T-helper 2 cell treated with Interferon-gamma antibody and Interleukin-4, amounts not matched to agents 100 ng/mL and 5 ng/mL, for 36 hours (primary cell): ENCODE measurements at places on chromosomes 12 and 14. TPM values are rescaled to one million over a fixed set of nuclear protein-coding genes. Genes with fewer than 3 reads are reported as not detected.

The OR6C76 gene
- total RNA-seq, result not detected in 2 replicates

The IL23A gene
- total RNA-seq, result 8.6 and 10.1 TPM in 2 replicates

The SDSL gene
- total RNA-seq, result 0.57 and 0.89 TPM in 2 replicates

The ASB2 gene
- total RNA-seq, result 55.8 and 58.1 TPM in 2 replicates
